ENCODE measurements at places on chromosomes 12 and 14.

DNA sequence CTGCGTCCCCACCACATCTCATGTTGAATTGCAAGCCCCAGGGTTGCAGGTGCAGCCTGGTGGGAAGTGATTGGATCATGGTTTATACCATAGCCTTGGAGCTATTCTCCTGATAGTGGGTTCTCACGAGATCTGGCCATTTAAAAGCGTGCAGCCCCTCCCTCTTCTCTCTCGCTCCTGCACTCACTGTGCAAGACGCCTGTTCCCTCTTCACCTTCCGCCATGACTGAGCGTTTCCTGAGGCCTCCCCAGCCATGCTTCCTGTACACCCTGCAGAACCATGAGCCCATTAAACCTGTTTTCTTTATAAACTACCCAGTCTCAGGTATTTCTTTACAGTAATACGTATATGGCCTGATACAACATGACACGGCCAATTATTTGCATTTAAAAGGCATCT is 146.6 kb downstream of the RIMBP2 start:
- no peak for DNase-seq

DNA sequence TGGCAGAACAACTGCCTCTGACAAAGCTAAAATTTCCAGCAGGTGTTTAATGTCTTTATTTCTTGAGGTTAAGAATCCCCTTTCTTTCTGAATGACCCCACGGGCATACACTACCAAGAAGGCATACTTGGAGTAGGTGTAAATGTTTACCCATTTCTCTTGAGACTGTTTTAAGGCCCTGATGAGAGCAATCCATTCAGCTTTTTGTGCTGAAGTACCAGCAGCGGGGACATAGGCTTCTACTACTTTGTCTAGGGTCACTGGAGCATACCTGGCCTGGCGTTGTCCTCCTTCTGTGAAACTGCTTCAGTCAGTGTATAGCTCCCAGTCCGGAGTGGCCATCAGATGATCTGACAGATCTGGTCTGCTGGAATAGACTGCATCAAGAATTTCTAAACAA is 22.7 kb downstream of the ANG start:
- no peak for DNase-seq

- DNase-seq = no peak
Measured at GRCh38 chr14:67265131-67265530, 23.9 kb downstream of the PALS1 start.

DNA sequence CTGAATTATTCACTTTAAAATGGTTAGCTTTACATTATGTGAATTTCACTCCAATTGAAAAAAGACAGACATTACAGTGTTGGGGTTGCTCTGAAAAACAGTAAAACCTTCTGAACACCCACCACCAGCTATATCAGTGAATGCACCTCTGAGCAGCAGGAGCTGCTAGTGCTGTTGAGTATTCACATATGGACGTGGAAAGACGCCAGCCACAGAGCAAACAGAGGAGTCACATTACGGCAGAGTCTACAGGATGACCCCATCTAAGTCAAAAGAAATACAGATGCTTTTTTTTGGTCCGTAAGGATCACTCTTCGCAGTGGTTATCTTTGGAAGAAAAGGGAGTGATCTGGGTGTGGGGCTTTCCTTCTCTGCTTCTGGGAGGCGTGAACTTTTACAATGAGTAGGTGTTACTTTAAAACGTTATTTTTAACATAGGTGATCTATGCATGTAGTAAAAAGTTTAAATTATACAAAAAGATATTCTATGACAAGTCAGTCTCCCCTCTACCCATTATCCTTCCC is 4.5 kb downstream of the HVCN1 start:
- no peak for DNase-seq

DNA sequence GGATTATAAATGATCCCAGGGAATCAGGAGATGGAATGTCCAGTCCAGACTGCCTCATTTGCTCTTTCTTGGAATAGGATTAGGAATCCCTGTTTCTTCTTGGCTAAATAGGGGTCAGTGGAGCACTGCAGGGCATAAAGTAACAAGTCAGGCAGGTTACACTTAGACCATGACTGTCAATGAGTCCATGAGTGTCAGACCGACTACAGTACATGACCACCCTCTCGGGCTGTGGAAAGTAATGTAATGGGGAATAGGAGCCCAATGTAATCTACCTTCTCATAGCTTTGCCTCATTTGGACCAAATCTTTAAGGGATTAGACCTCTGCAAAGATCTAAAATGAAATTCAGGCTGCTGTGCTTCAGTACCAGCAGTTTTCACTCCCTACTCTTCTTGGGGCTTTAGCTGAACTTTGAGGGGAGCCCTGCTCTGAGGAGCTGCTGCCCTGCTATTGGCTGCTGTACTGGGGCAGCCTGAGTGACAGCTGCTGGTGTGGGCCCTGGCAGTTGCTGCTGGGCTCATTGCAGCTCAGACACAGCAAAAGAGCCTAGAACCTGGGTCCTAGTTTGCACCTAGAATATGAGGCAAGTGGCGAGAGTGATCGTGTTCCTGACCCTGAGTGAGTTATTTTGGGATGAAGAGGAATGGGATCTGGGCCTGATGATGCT is 62.2 kb upstream of the OR4E1 start:
- no peak for DNase-seq

GRCh38 chr12:110782922-110783321 is 40.2 kb upstream of the PPP1CC start:
- no peak for DNase-seq

DNA sequence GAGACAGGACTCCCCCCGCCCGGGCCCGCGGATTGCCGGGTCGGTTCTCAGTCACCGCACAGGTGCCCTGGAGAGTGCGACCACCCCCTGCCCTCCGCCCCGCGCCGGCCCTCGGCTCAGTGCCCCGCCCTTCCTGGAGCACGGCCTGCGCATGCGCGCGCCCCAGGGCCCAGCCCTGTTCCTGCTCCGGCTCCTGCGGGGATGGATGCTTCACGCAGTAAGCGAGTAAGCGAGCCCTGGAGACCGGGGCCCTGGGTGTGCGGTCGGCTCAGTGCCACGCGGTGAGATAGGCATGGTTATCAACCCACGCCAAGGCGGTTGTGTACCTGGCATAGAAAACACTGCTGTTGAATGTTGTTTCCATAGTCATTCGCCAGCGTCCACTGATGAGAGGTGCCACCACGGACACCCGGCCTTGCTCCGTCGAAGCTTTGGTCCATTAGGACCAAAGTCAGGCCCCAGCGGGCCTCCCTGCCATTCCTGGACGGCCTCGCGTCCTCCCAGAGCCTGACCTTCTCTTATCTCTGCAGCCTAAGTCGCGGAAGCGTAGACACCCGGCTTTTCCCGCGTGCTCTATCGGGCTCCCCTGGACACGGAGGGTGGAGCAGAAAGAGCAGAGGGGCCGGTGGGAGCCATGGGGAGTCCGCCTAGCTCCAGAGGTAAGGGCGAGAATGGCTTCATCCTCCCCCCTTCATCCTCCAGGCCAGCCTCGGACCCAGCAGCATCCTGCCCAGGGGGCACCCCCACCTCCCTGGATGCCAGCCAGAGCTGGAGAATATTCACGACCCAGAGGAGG is 90.6 kb downstream of the PAPOLA start:
- DNase-seq = peak; percentile 80

GRCh38 chr14:103028161-103028767 is 29.1 kb downstream of the CDC42BPB start:
- no peak for DNase-seq

- DNase-seq = no peak
Measured at GRCh38 chr12:45388545-45388944, 172.7 kb downstream of the ANO6 start.

- DNase-seq = no peak
Measured at GRCh38 chr12:12356467-12356895, 397 bp upstream of the BORCS5 start.

- DNase-seq = no peak
Measured at GRCh38 chr12:89383235-89384049, 31.1 kb upstream of the DUSP6 start.

- DNase-seq = no peak
Measured at GRCh38 chr12:47048541-47048940, 30.9 kb upstream of the PCED1B start.

DNA sequence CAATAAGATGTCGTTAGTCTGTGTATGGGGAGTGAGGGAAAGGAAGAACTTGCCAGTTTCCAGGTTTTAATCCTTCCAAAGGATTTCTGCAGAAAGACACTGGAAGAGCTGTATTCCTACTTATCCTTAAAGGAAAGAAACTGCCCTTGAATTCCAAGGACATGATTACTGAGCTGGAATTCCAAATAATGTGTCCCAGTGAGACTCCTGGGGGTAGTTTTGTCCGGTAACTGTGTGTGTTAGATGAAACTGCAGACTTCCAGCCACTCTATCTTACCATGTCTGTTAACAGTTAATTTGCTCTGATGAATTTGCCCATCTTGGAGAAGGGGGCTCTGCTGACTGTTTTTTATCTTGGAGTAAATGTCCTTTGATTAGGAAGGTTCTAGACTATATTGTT is 33.0 kb downstream of the CKB start:
- no peak for DNase-seq

- no peak for DNase-seq
Measured at GRCh38 chr12:106074706-106075392, 63.9 kb downstream of the NUAK1 start.

GRCh38 chr14:66495218-66496098 is 9.3 kb downstream of the CCDC196 start:
- DNase-seq = peak; percentile 16

DNA sequence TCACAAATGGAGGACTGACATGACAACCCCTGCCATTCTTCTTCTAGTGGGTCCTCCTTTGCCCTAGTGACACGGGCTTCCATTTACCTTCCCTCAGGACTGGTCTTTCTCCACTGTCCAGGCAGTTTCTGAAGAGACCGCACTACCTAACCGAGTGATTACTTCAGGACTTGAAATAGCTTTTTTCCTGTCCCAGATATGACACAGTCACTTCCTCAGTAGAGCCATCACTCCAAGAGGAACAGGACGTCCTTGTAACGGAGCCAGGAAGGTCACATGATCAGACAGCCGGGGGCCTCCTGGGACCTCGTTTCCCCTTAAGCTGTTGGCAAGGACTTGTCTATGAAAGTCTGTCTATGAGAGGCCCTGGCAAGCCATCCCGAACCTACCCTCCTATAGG is 62.3 kb downstream of the FOS start:
- DNase-seq = no peak

- DNase-seq = no peak
Measured at GRCh38 chr12:127268706-127269425, 998.1 kb upstream of the TMEM132C start.

DNA sequence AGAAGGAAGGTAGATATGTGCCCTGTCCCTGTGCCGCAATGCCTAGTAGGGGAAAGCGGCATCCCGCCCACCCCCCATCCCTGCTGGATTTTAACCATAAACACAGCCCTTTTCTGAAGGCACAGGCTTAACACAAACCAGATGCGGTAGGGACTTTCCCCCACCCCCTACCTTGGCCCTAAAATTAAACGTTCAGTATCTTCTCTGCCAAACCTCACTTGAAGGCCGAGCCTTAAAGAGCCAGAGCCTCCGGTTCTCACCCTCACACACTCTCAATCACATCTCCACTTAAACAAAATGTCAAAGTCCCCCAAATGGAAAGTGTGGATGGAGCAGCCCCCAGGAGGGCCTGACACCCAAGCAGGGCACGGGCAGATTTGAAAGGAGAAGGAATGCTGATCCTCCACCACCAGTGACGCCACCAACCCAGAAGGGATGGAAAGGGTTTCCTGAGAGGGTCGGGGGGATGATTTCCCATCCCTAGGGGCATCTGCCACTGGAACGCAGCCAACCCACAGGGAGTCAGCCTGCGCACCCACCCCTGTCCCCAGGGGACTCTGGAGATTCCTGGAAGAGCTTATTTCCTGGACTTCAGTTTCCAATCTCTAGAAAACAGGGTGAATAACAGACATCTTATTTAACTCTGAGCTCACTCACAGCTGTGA is 26.4 kb downstream of the ACTN1 start:
- DNase-seq = no peak

- DNase-seq = no peak
Measured at GRCh38 chr12:64193931-64194330, 28.2 kb downstream of the KICS2 start.

DNA sequence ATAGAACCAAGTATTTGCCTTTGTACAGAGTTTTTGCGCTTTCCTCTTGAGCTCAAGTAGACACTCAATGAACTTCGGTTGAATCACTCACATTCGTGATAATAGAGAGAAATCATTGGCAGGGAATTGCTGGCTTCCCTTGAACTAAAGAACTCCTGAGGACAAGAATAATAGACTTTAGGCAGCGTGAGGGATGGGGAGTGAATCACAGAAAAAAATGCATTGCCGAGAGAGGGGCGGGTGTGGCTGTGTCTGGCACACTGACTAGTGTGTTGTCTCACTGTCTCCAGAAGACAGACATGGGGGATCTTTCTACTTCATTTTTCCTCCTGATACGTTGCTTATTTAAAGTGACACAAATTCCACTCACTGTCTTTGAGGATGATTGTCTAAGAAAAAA is 805.2 kb downstream of the BCL11B start:
- no peak for DNase-seq

GRCh38 chr14:52248057-52248456 is 19.4 kb upstream of the PTGDR start:
- no peak for DNase-seq

GRCh38 chr12:100128512-100128908 is 14.2 kb downstream of the BLTP3B start:
- DNase-seq = peak; percentile 49

GRCh38 chr12:44573723-44574122 is 302.4 kb downstream of the NELL2 start:
- no peak for DNase-seq

GRCh38 chr12:122185494-122186082 is 2.7 kb downstream of the LRRC43 start:
- DNase-seq = no peak

- no peak for DNase-seq
Measured at GRCh38 chr14:94115058-94115591, 4.6 kb downstream of the IFI27 start.

GRCh38 chr12:100229036-100229635 is 28.5 kb downstream of the ACTR6 start:
- no peak for DNase-seq
